HT1080 (cell line): ENCODE measurements at places on chromosomes 7 and 10. TPM values are rescaled to one million over a fixed set of nuclear protein-coding genes. Genes with fewer than 3 reads are reported as not detected.

Gene SPDYE16
- not detected in 2 replicates for total RNA-seq

Gene EBLN1
- 0.29 TPM in 1 of 2 replicates, not detected in the other for total RNA-seq

Gene ECHDC3
- total RNA-seq, result 2.1 and 4.3 TPM in 2 replicates

Gene SLC16A9
- total RNA-seq, result 0.73 and 1.2 TPM in 2 replicates

Gene UCMA
- total RNA-seq, result not detected in 2 replicates

Gene PIK3CG
- 1.9 and 2.1 TPM in 2 replicates for total RNA-seq

Gene CPVL
- total RNA-seq, result 0.50 and 0.90 TPM in 2 replicates

Gene CASP7
- 28.7 and 32.0 TPM in 2 replicates for total RNA-seq

Gene LRRD1
- 0.10 TPM in 1 of 2 replicates, not detected in the other for total RNA-seq

Gene ACTL6B
- not detected in 2 replicates for total RNA-seq

Gene DYDC2
- total RNA-seq, result 0.20 and 0.53 TPM in 2 replicates

Gene NPY
- not detected in 2 replicates for total RNA-seq

Gene CYP3A4
- 0.05 TPM in 1 of 2 replicates, not detected in the other for total RNA-seq

Gene AUTS2
- total RNA-seq, result 2.8 and 4.6 TPM in 2 replicates

Gene RARRES2
- not detected in 2 replicates for total RNA-seq

Gene GJC3
- 0.07 and 0.11 TPM in 2 replicates for total RNA-seq

Gene LRIT1
- not detected in 2 replicates for total RNA-seq

Gene POU6F2
- total RNA-seq, result not detected in 2 replicates

Gene GRM3
- total RNA-seq, result not detected in 2 replicates

Gene FKBP6
- total RNA-seq, result not detected in 2 replicates

Gene TFPI2
- not detected in 2 replicates for total RNA-seq

Gene SNCG
- 3.9 and 7.2 TPM in 2 replicates for total RNA-seq

Gene HTR5A
- not detected in 2 replicates for total RNA-seq

Gene HMX3
- total RNA-seq, result not detected in 2 replicates

Gene WDFY4
- total RNA-seq, result 0.67 and 0.69 TPM in 2 replicates

Gene ATOH7
- not detected in 2 replicates for total RNA-seq

Gene CYP2E1
- 1.2 and 1.4 TPM in 2 replicates for total RNA-seq

Gene CALHM1
- not detected in 2 replicates for total RNA-seq

Gene INSYN2A
- total RNA-seq, result 0.23 and 0.55 TPM in 2 replicates

Gene EPHB6
- total RNA-seq, result 1.5 and 4.0 TPM in 2 replicates

Gene TNKS2
- 17.2 and 27.0 TPM in 2 replicates for total RNA-seq

Gene CFAP70
- 0.03 and 0.43 TPM in 2 replicates for total RNA-seq

Gene CC2D2B
- not detected in 2 replicates for total RNA-seq

Gene GATA3
- 0.68 and 1.2 TPM in 2 replicates for total RNA-seq

Gene PNLIP
- total RNA-seq, result not detected in 2 replicates

Gene BTBD16
- total RNA-seq, result not detected in 2 replicates

Gene VPS26A
- 19.2 and 47.5 TPM in 2 replicates for total RNA-seq

Gene VAX1
- total RNA-seq, result not detected in 2 replicates

Gene SPDYE1
- total RNA-seq, result not detected in 2 replicates

Gene SPDYE2
- total RNA-seq, result not detected in 2 replicates

Gene FAM25C
- total RNA-seq, result not detected in 2 replicates

Gene HKDC1
- total RNA-seq, result 0.30 and 1.7 TPM in 2 replicates

Gene AGR2
- total RNA-seq, result not detected in 2 replicates

Gene MACC1
- total RNA-seq, result not detected in 2 replicates

Gene DRGX
- total RNA-seq, result not detected in 2 replicates

Gene MASTL
- 24.2 and 29.0 TPM in 2 replicates for total RNA-seq

Gene ADAM12
- 0.50 and 1.7 TPM in 2 replicates for total RNA-seq

Gene MYH16
- total RNA-seq, result 29.6 and 30.4 TPM in 2 replicates

Gene MSMB
- total RNA-seq, result not detected in 2 replicates

Gene MSS51
- 0.13 and 0.20 TPM in 2 replicates for total RNA-seq
